Testis (tissue), 5 donors: ENCODE measurements at places on chromosomes 1 and 21. TPM values are rescaled to one million over a fixed set of nuclear protein-coding genes. Genes with fewer than 3 reads are reported as not detected.

Gene RNF186
- not detected for total RNA-seq

Gene OXCT2
- total RNA-seq, result 90.0 TPM

Gene S100A8
- total RNA-seq, result 1.3 TPM

DNA sequence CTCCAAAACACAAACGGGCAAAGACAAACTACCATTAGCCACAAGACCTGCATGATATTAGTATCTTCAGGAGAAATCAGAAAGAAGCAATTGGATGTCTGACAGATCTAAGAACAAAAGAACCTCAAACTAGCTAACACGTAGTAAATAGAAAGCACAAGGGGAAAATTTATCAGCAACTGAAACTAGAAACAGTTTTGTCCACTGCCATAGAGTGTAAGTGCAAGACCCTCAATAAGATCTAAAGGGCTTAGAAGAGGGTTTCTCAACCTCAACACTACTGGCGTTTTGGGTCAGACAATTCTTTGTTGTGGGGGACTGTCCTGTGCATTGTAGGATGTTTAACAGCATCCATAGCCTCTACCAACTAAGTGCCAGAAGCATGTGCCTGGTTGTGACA is 54.0 kb downstream of the KLHL20 start:
- DNase-seq, result no peak

DNA sequence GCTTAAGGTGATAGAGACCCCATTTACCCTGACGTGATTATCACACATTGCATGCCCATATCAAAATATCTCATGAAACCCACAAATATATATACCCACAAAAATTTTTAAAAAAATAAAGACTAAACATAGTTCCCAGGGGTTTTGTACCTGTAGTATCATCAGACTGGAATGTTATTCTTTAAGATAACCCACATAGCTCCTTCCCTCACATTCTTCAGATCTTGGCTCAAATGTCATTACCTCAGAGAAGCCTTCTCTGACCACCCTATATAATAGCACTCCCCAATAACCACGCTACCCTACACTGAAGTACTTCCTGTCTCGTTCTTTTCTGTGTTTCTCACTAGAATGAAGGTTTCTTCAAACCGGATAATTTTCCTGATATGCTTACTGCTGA is 138.3 kb upstream of the SNX7 start:
- DNase-seq, result no peak

DNA sequence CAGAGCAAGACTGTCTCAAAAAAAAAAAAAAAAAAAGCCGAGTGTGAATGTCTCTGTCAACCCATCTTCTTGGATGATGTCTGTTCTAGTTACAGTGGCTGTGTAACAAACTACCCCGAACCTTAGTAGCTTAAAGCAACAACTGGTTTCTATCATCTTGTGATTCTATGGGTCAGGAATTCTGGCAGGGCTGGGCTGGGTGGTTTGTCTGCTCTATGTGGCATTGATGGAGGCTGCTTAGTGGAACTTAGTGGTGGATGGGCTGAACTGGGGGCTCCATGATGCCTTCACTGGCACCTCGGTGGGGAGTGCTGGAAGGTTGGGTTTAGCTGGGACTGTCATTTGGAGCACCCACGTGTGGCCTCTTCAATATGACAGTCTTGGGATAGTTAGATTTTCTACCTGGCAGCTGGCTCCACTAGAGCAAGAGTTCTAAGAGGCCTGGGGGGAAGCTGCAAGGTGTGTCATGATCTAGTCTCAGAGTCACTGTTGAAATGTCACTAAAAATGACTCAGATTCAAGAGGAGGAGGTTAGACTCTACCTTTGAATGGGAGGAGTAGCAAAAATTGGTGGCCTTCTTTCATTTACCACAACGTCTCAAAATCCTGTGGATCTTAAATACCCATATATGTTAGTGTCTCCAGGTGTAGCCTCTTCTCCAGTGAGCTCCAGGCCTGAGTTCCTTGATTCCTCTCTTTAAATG is 18.6 kb downstream of the ACOT11 start:
- DNase-seq, result no peak

GRCh38 chr1:199573047-199573446 is 454.5 kb upstream of the NR5A2 start:
- no peak for DNase-seq

GRCh38 chr1:16109571-16109970 is 36.1 kb upstream of the FAM131C start:
- DNase-seq, result no peak

DNA sequence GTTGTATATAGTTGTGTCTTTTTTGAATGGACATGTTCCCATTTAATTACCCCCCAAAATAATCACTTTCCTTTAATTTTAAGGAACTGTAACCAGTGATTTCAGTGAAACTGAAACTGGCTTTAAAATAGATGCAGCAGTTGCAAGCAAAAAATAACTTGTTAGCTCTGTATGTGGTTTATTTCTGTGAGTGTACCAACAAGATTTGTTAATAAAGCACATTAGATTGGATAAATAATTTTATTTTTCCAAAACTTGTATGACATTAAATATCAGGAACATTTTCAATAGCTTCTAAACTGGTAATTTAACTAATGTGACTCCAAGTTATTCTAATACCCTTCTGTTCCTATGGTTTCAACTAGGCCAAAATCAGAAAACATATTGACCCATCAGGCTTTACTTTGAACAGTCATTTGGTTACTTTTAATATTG is 184.3 kb upstream of the CACYBP start:
- no peak for DNase-seq
